Activated CD8-positive, alpha-beta memory T cell treated with anti-CD3 and anti-CD28 coated beads for 4 hours (primary cell): ENCODE measurements at places on chromosomes 7 and 10.

DNA sequence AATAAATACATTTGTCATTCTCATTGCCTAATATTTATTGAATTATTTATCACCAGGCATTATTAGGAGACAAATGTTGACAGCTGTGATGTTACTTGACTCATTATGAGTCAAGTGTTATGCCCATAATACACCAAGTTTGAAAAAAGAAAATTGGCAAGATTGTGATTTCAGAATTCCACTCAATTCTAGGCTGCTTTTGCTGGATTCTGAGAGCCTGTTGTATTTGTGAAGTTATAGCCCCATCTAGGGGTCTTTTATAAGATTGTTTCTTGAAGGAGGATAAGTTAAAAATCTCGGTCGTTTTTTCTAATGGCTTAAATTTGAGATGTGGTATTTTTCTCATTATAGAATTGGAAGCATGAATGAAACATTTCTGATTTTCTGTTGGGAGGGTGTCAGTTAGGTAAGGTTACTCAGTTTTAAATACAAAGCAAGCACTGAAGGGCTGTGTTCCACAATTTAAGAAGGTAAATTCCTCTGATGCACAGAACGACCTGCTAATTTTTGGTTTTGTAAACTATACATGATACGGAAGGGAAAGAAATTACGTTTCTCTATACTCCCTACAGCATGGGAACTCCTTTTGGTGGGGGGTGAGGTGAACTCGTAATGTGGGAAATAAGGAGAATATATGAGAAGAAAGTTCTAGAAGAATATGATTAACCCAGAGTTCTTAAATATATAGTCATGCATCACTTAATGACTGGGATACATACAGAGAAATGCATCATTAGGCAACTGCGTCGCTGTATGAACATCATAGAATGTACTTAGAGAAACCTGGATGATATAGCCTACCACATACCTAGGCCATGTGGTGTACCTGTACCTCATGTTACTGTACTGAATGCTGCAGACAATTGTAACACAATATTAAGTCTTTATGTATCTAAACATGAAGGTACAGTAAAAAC lies 2.6 kb downstream of the STK31 start:
- DNase-seq = no peak

- DNase-seq = no peak
Measured at GRCh38 chr7:41869997-41870396, 167.1 kb upstream of the INHBA start.

DNA sequence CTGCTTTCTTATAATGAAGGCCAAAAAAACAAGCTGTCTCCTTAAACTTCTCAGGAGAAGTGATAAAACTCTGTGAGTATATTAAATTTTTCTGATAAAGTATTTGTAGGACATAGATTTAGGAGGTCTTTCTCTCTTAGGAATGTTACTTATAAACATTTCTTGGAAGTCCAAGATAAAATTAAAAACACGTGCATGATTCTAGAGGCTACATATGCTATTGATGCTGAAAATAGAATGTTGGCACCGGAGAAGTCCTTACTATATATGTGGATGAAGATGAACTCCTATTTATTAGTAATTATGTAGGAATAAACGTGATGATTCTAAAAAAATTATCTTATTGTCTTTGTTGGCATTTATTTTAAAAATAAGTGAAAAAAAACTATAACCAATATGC lies 241.3 kb upstream of the LRRTM3 start:
- DNase-seq = no peak

DNA sequence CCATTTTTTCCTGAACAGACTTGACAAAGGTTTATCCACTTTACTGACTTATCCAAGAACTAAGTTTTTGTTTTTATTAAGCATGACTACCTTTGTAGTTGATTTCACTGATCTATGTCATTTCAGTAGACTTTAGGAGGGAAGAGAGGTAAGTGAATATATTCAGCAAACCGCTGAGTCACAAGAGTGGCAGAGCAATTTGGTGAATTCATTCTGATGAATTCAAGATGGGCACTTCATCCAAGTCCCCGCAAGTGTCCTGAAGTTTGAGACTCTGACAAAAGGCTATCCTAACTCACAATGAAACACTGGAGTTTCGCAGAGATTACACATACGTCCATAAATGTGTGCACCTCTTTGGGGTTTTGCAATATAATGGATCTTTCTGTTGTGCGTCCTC lies 102.3 kb upstream of the RHEB start:
- DNase-seq = no peak

DNA sequence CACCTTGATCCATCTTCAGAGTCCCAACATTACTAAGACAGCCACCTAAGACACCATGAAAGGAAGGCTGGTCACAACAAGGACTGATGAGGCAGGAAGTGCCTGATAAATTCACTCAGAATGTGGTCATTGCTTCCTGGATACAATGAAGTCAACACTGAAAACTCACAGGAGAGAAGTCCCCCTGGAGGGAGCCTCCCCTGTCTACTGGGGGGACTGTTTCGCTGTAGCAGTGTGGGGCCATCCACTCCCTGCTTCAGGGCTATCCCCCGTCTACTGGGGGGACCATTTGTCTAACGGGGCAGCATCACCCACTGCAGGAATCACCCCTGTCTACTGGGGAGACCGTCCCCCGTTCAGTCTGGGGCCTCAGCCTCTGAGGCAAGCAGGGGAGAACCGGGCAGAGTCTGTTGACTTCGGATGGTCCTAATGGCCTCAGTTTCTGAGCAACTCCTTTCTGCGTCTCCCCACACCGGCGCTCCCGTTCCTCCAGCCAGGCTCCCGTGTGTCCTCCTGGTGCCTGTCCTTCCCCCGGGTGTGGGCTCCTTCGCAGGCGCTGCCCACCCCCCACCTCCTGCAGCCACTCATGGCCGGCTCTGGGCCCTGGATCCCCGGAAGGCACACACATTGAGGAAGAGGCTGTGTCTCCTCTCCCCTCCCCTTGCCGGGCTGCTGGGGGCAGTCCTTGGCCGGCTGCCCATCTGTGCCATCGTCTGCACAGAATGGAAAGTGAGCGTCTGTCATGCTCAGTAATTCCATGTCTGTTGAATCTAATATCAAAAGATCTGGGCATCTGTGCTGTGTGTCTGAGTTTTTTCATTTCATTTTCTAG lies 59.9 kb upstream of the DNAJB6 start:
- DNase-seq = no peak

- no peak for DNase-seq
Measured at GRCh38 chr10:91317541-91317940, 92.6 kb upstream of the HECTD2 start.

GRCh38 chr7:85479918-85480643 lies 293.2 kb upstream of the SEMA3D start:
- no peak for DNase-seq

- DNase-seq = no peak
Measured at GRCh38 chr10:79385392-79385795, 38.1 kb downstream of the PPIF start.

DNA sequence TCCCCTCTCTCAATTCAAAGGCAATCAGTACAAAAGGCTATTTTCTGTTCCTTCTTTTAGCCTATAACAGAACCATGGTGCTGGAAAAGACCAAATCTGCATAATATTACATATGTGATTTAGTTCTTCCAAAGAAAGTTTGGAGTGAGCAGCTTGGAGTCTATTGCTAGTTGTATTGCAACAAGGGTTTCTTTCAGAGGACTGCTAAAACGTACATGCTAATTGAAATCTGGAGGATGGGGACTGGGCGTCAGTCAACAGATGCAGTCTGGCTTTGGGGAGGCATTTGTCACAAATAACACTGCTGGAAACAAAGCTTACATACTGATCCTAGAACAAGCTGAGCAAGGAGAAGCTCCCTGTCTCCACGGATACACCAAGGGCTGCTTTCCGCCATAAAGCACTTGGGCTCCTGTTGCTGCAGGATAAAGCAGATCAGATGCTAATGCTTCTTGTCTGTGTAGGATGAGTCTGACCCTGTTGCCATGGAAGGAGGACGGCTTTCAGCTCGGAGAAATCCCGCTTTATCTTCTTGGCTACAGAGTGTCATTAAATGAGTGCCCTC lies 883.5 kb downstream of the SORCS1 start:
- DNase-seq = no peak

DNA sequence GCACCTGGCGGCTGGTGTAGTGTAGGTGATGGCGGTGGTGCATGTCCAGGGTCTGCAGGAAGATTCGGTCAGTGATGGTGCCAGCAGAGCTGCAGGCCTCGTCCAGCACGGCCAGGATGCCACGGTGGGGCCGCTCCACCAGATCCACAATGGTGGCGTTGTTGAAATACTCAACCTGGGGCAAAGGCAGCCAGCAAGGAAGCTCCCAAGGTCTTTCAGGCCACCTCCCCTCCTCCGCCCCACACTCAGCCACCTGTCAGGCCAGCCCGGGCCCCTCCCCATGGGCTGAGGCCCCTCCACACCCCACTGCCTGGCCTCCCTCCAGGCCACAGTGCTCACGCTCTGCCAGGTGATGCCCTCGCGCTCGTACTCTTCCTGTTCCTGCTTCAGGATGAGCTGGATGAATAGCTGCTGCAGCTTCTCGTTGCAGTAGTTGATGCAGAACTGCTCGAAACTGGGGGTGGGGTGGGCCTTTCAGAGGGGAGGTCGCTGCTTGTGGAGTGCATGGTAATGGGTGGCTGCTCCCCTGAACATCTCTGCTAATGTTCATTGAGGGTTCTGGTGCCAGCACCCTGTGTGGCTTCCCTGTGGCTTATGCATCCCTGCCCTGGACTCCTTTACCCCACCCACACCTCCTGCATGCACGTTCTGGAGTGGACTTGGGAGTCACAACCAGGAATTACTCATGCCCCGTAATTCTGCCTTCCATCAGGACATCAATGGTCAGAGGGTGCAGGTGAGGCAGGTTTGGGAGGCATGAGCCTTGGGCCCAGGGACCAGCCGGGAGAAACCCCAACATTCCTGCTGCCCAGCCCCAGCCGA lies 8.9 kb downstream of the MYO1G start:
- DNase-seq = no peak

DNA sequence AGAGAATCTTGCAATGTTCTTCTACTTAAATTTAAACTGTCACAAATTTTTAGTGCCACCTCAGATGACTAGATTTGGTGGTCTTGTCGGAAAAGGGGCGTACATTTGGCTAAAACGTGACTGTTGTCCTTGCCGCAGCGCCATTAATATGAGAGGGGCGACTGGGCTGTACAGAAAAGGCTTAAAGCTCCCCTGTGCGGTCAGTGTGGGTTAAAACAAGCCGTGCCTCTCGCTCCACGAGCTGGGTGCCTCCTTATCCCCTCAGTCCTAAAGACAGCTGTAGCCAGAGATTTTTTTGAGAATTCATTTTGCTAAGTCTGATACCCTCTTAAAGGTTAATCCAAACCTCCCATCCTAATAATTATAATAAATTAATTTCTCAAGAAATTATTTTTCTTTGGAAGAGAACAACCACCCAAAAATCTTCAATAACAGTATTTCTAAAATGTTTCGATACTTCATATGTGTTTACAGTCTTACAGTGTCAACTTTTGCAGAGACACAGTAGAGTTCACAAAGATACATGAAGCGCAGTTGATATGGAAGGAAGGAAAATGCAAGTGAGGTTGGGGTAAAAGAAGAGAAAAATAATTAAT lies 68.6 kb downstream of the C7orf25 start:
- DNase-seq = no peak

- no peak for DNase-seq
Measured at GRCh38 chr7:117582219-117582704, 102.4 kb downstream of the CFTR start.

DNA sequence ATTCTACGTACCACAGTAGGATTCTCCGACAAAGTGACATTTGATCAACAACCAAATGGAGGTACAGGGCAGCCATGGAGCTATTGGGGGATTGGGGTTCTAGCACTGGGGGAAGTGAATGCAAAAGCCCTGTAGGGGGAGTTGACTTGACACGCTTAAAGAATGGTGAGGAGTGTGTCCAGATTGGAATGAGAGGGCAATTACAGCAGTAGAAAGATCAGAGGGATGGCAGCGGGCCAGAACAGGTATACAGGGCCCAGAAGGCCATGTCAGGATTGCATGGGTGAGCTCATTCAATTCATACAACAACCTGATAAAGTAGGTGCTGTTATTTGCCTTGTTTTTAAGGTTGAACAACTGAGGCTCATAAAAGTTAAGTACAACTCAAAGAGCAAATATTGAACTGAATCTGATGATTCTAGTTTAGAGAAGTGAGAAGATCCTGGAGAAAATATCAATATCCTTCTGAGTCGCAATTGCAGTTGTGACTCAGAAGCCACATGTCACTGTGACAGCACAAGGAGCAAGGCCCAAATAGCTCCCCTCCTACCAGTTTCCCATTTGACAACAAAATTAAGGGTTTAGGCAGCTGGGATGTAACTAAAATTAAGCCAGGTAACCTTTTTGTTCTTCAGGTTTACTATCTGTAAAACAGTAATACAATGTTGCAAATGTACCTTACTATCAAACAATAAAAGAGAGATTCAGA lies 28.0 kb upstream of the CTTNBP2 start:
- DNase-seq = no peak

DNA sequence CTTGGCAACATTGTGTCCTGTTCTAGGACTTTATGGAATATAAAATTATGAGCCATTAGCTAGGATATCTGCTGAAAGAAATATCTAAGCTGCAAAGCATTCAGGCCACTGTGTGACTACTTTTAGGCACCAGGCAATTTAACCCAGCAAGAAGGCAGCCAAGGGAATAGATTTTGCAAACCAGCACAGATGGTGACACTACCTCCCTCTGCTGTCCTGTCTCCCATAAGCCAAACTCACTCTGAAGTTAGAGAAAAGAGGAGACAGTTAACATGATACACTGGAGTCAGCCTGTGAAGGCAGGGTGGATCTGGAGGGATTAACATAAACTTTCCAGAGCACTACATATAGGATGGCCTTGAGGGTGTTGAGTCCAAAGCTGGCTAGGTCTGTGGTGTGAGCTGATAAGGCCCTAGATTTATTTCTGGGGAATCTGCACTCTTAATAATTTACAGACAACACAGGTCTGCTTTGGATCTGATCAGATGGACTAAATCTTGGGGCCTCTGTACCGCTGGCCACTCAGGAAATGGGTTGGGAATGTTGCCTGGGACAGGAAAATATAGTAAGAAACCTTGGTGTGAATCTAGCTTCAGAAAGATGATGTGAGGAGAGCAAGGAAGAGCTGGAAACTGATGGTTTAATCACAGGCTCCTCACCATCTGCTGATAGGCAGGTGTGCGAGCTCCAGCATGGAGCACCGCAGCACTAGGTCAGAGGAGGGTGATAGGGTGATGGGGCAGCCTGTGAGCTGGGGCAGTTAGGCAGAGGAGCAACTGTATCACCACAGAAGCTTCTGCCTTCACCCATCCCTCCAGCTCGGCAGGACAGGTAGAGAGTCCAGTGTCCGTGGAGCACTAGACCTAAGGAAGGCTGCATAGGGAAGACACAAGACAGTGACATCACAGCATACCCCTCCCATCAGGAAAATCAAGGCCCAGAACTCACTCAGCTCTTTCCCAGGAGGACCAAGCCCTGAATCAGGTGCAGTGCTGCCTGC lies 229.9 kb upstream of the PRSS1 start:
- DNase-seq = no peak

- no peak for DNase-seq
Measured at GRCh38 chr10:73083221-73083620, 13.4 kb downstream of the P4HA1 start.

- DNase-seq = no peak
Measured at GRCh38 chr7:69684369-69685292, 86.4 kb downstream of the AUTS2 start.

DNA sequence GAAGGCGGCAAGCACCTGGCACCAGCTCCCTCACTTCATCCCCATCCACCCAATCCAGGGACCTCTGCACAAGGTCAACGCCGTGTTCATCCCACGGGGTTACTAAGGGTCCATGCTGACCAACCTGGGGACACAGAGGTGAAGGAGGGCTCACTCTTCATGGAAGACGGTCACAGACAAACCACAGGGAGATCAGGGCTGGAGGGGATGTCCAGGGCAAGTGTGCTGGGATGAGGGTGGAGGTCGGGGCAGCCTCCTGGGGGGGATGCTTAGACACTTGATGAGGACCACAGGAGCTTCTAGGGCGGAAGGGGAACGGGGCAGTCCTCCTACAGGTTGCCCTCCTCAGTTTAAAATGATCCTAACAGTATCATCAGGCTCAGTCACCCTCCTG lies 46.7 kb downstream of the FAM53B start:
- no peak for DNase-seq
